ENCODE measurements at places on chromosomes 12 and 14.
A peak's percentile ranks its signal among the peaks of the same experiment; 100 is the strongest.

GRCh38 chr12:107091381-107091780 lies 2.0 kb downstream of the CRY1 start:
- DNase-seq: no peak

DNA sequence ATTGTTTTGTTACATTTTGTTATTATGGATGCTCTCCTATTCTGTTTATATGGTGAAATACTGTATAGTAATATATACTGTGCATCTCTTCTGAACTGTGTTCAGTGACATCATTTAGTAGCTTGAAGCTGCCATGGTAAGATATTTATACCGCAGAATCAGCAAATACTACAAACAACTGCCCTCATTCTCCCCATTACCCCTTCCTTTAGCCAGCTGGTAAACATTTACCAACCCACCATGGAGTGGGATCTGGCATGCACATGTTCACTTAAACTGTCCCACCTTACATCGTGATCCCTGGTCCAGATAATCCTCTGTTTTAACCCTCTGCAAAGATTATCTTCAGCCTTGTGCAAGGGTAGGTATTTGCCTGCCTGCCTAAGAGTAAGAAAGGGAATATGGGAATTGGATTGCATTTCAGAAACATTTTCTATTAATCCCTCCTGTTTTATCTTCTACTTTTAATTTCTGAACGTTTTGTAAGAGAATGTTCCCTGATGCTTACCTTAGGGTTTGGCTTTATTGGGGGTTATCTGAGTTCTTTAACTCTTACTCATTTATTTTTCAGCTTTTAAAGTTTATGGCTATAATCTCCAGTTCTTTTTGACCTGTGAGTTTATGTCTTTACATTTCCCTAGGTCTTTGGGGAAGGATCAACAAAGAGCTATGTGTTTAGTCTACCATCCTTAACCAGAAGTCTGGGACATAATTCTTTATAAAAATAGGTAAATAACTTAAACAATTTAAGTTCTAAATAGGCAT lies 46.5 kb downstream of the FBXO34 start:
- no peak for DNase-seq

- DNase-seq: no peak
Observed at GRCh38 chr12:3263282-3263681, 186.1 kb downstream of the TSPAN9 start.

- DNase-seq: no peak
Observed at GRCh38 chr12:109760031-109760929, 46.7 kb downstream of the FAM222A start.

- no peak for DNase-seq
Observed at GRCh38 chr14:91108941-91109611, 4.8 kb upstream of the DGLUCY start.

DNA sequence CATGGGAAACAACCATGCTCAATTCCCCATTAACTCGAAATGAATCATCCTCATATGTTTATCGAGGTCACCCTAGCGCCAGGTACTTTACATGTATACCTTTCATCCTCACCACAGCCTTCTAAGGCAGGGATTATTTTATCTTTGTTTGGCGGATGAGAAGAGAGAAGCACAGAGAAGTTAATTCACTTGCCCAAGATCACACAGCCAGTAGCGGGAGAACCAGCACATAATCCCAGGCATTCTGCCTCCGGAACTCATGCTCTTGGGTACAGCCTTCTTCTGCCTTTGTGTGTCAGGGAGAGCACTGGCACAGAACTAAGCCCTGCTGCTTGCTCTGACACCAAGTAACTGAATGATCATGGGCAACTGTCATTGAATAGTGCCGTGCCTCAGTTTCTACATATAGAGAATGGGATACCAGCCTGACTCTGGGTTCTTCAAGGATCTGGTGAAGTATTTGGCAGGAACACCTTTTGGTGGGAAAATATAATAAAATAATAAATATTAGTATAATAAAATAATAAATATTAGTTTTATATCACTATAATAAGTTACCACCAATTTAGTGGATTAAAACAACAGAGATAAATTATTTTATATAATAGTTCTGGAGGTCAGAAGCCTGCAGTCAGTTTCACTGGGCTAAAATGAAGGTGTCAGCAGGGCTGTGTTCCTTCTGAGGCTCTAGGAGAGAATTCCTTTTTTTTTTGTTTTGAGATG lies 220.9 kb downstream of the AACS start:
- no peak for DNase-seq

DNA sequence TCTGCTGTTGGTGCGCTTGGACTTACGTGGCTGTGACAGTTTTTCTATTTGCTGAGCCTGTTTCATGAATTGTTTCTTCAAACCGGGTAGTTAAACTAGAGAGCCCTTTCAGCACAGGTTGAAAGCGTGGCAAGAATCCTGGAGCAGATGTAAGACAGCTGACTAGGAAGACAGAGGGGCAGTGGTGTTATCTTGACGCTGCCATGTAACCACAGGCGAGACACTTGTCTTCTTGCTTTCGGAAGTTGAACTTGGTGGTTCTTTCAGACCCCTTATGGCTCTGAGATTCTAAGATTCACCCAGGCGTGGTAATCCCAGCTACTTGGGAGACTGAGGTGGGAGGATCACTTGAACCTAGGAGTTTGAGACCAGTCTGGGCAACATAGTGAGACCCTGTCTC lies 4.3 kb downstream of the EMP1 start:
- DNase-seq: no peak

GRCh38 chr12:64030155-64030554 lies 185.7 kb downstream of the SRGAP1 start:
- no peak for DNase-seq

DNA sequence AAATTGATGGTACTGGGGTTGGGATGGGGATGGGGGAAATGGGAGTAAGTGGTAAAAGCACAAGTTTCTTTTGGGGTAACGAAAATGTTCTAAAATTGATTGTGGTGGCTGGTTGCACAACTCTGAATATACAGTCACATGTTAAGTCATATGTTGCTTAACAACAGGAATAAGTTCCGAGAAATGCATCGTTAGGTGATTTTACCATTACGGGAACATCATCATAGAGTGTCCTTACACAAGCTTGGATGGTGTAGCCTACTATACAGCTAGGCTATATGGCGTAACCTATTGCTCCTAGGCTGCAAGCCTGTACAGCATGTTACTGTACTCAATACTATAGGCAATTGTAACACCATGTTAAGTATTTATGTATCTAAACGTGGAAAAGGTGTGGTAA lies 31.0 kb downstream of the ITGA7 start:
- no peak for DNase-seq

DNA sequence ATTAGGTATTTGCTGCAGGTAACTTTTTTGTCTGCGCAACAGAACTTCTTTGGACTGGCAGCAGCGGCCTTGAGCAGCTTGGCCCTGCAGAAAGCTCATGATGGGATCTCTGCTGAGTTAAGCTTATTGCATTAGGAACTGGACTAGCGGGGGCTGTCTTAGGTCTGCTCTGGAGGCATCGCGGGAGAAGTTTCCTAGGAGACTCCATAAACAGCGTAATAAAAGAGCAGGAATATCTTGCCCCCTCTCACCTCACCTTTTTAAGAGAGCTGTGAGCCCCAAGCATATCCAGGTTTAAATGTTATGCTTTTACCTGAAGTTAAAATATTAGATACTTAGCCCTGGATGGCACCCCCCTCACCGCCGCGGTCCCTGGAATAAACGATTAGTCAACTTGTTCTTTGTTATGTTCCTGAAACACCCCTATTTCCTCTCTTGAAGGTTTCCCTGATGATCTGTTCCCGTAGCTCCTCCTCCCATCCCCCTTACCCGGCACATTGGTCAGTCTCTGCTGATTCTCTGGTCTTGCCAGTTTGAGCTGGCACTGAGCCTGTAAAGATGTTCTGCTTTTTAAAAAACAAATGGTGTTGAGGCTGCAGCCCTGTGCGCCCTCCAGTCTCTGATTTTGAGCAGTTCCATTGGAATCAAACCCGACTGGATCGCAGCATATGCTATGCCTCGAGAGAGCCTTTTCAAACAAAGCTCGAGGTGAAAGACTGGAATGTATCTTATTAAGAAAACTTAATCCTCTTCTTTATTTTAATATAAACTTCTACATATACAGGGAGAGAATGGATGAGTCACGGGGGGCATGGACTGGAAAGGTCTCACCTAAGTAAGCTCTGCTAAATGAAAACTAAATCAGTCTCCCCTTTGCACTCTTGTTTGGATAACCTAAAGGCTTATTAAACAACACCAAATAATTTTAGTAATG lies 1.9 kb downstream of the MLXIP start:
- peak; percentile 81 for DNase-seq
